ENCODE measurements at places on chromosomes 2 and 18.

GRCh38 chr2:173962583-173963110 is 2.5 kb downstream of the SP3 start:
- no peak for DNase-seq

DNA sequence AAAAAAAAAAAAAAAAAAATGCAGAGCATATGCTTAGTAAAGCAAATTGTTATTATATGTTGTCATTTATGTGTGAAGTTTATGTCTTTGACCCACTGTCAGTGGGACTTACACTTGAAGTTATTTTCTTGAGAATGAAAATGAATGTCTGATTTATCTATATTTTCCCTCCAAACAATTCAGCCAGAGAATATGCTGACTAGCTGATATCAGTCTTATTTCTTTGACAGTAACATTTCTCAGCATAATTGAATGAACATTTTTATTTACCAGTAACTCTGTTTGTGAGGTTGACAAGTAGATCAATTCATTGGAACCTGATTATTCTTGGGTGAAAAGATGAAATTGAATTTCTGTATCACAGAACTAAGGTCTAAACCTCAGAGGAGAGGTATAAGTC is 40.0 kb upstream of the VPS54 start:
- no peak for DNase-seq

DNA sequence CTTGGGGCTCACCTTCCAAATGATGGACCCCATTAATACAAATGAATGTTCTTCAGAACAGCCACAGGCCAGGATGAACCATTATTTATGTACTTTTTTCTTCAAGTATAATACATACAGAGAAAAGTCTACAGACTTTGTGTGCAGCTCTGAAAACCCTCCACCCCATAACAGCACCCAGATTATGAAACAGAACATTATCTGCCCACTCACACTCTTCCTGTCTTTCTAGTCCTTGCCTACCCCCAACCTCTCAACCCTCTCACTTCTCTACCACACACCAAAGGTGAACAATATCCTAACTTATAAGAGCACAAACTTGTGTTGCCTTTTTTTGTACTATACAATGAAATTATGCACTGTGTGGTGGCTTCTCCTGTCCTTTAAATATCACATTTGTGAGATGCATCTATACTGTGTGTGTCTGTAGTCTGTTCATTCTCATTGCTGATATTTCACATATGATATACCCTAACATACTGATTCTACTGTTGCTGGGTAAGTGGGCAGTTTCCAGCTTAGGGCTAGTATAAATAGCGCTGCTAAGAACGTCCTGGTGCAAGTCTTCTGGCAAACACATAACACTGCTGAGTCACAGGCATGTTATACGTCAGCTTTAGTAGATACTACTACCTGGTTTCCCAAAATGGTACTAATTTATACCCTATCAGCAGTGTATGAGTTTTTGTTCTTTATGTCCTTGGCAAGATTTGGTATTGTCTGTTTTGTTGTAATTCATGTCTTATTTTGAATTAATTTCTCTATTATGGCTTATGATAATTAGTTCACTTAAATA is 1.0 kb upstream of the NPHP1 start:
- DNase-seq, result no peak

DNA sequence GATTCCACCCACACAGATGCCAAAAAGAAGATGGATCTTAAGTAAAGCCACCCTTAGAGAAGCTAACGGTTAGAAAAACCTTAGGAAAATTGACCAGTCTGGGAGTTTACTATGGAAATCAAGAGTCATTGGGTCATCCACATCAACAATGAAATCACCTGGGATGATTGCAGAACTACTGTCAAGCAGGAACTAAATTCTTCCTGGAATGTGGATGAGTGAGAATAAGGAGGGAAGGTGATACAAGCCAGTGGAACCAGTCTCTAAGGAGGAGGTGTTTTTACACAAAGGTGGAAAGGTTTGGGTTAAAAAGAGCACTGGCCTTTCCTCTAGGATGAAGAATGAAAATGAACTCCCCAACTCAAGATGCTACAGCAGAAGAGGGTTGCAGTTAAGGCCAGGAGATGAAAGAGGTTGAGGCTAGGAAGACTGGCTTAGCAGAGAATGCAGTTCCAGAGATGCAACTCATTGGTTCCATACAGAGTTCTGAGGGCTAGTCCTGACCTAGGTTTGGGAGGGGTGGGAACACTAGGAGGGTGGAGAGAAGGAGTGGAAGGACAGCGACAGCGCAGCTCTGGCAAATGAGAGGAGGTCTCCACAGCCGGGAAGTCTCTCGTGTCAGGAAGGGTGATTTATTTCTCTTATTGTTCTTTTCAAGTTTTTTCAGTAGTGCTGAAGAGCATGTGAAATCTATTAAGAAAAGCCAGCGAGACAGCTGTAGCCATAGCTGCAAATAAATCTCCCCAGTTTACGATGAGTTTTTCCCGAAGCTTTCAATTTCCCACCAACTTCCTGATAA is 27.7 kb upstream of the KDM3A start:
- peak; percentile 30 for DNase-seq

GRCh38 chr2:8615576-8616281 is 66.1 kb upstream of the ID2 start:
- no peak for DNase-seq

GRCh38 chr18:55635439-55635838 is 47.4 kb upstream of the TCF4 start:
- DNase-seq, result no peak

DNA sequence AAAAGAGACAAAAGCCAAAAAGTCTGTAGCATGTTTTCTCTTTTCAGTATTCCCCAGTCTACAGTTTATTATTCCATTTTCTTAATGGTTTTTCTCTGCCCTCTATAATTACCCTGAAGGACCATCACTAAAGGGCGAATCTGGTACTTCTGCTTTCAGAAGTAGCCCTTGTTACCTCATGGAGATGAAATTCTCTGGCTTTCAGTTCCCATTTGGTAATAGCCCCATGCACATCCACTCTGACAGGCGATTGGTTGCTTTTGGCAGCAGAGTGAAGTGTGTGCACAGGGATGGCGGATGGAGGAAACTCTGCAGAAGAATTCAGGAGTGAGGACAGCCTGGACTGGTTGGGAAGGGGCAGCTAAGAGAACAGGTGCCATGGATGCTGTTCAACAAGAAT is 66.3 kb upstream of the NABP1 start:
- no peak for DNase-seq

GRCh38 chr2:41540272-41540998 is 507.4 kb upstream of the PKDCC start:
- no peak for DNase-seq

DNA sequence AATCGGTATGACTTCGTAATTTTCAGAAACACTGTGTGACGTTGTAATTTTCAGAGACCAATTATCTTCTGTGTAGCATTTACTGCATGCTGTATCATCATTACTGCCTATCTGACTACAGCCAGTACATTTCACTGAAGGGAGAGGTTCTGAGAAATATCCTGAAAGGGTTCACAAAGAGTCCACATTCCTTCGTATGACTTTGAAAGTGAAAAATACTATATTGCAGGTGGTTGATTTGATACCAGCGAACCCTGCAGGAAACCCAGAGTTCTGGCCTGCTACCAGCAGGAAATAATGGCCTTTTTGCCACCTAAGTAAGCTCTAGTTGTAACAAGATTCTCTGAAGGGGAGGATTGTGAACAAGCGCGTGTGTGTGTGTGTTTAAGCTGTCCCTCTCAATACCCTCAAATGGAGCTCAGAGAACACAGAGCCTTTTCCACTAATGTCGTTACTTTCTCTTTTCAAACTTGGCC is 155.5 kb downstream of the ARHGAP28 start:
- DNase-seq, result no peak

DNA sequence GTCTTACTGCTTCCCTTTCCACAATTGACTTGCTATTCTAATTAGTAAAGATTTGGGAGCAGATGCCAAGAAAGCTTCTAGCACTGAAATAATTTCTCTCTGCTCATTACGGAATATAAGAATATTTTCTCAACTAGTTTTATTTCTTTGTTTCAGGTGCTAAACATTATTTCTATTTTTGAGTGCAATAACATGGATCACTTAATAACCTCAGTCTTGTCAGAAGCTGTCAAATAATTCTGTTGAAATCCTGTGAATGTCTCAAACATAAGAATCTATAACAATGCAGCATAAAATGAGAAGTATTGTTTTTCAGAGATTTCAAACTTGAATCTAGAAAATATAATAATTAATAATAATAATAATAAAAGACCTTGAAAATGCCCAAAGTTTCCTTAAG is 1221.0 kb downstream of the DSC3 start:
- no peak for DNase-seq

Data from SK-MEL-5 (cell line).